Cortex of kidney (tissue), 1 donor: ENCODE measurements at places on chromosomes 13 and 19.

DNA sequence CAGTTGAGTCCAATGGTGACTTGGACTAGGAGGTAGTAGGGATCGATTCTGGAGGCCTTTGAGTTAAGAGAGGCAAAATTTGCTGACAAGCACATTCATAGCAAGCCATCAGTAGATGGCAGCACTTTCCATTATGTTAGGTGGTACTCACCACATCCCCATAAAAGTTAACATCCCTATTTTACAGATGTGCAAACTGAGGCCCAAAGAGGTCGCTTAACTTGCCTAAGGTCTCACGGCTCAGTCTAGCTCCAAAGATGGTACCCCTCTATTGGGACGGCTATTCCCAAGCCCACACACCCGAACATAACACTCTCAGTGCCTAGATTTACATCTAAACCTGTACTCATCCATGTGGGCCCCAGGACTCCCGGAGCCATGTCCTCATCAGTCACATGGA, 21.5 kb upstream of the FOSB start:
- DNase-seq = no peak

DNA sequence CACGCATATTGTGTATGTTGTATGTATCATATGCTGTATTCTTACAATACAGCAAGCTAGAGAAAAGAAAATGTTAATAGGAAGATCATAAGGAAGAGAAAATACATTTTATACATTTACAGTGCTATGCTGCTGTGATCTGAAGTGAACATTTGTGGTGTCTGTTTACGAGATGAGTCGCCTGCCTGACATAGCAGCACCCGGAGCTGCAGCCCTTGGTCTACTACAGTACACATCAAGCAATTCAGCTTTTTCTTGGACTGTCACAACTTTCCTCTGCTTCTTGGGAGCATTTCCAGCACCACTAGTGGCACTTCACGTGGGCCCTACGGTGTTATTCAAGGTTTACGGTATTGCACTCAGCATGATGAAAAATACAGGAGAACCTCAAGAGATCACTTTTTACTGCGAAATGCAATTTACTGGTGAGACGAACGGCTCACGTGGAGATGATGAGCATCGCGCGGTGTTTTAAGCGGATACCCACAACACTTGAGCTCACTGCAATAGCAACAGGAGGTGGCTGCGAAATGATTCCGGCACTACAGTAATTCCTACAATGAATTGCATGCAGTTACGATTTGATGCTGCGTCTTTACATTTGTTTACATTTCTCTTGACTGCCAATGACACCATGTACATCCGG, 308.4 kb downstream of the FGF9 start:
- DNase-seq = no peak

DNA sequence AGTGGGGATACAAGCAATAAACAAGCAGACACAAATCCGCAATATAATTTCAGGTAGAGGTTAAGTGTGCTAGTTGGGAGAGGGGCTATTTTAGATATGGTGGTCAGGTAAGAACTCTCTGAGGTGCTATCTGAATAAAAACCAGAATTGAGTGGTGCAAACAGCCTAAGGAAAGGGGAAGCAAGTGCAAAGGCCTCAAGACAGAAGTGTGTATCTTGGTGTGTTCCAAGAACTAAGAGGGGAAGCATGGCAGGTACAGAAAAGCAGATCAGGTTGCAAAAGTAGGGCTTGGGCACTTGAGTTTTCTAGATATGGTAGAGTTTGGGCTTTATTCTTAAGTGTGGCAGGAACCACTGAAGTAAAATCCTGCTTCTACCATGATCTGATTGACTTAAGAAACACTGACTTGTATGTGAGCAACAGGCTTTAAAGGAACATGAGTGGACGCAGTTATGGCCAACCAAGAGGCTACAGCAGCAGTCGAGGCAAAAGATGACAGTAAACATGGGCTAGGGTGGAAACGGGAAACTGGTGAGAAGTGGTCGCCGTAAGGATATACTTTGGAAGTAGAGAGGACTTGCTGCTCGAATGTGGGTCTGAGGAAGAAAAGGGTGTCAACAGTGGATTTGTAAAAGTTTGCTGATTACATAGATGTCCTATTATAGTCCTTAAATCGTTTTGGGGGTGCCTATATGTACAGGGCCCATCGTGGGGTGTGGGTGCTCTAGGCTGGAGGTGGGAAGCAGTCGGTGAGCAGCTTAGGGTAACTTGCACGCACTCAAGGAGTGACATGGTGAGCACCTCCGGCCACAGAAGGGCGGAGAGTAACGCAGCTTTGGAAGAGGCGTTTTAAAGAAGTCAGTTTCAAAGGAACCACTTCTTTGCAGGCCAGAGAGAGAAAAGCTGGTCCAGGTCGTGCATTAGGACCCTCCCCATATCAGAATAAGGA, 677 bp downstream of the TGDS start:
- no peak for DNase-seq

- no peak for DNase-seq
These were observed 1.7 kb downstream of the TUBA3C start for GRCh38 chr13:19179916-19180315.

GRCh38 chr13:98461486-98462240, 115.2 kb downstream of the STK24 start:
- DNase-seq = no peak

DNA sequence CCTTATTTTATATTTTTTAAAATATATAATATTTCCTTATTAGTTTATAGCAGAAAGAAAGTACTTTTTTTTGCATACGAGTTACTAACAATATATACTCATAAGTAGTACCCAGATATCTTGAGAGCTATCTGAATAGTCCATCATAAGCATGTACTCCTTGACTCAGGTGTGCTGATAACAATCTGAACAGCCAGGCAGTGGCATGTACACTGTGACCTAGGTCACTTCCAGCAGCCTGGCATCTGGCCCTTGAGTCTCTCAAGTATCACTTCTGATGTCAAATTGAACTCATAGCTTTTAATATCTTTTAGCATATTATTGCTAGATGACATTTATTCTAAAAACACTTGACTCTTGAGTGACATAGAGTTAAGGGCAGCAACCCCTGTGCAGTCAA, 1576.7 kb downstream of the SLITRK1 start:
- no peak for DNase-seq

- DNase-seq = no peak
These were observed 23.8 kb downstream of the TMED1 start for GRCh38 chr19:10812196-10812595.

DNA sequence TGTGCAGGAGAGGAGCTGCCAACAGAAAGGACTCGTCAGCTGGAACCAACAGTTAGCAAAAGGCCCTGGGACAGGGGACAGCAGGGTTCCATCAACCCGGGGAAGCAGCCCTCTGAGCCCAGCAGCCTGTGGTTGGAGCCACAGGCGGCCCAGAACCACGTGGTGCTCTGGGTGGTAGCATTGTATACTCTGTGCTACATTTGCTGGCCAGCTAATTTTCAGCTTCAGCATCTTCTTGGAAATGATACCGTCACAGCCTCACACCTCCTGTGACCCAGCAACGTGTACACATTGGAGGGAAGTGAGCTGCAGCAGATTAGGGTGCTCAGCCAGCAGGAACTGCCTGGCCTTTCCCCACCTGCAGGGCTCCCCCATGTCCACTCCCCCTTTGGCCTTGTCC, 13.1 kb upstream of the MTIF3 start:
- no peak for DNase-seq

- no peak for DNase-seq
These were observed 53.0 kb downstream of the NUFIP1 start for GRCh38 chr13:44936246-44936645.

DNA sequence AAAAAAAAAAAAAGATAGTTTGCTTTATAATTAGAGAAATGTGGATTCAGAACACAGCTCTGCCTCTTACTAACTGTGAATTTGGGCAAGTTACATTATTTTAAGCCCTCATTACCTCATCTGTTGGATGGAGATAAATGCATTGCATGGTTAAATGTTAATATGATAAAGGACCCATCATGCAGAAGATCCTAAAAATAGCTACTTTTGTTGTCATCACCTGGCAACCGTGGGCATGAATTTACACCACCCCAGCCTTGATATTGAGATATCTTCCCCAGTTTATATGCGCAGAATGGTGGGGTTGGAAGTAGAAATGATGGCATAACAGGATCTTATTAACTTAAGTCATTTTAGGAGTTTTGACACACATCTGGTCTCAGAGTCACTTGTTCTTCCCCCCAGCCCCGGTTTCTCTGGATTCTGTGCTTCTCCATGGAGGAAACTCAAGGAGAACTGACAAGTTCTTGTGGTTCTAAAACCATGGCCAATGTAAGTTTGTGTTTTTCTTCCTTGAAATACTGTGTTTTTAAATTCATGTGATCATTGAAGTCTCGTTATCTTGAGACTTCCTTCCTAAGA, 8.9 kb downstream of the ZNF546 start:
- DNase-seq = no peak

GRCh38 chr13:29543230-29544215, 52.0 kb downstream of the SLC7A1 start:
- no peak for DNase-seq

- no peak for DNase-seq
These were observed 56.9 kb upstream of the LRCH1 start for GRCh38 chr13:46496086-46496485.

DNA sequence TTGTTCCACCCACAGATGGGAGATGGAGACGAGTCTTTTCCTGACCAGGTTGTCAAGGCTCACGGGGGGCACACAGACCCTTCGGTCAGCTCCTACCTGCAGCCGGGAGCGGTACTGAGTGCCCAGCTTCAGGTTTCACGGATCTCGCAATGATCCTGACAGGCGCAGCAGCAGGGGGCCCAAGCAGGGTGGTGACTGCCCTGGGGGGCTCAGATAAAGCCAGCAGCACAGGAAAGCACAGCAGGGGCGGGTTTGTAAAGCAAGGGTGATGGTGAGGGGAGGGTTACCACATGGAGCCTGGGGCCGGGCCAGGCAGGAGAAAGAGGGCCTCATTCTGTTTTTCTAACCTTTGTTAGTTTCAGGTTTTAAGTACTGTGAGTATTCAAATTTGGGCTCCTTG, 41.7 kb upstream of the ATP11A start:
- DNase-seq = no peak

DNA sequence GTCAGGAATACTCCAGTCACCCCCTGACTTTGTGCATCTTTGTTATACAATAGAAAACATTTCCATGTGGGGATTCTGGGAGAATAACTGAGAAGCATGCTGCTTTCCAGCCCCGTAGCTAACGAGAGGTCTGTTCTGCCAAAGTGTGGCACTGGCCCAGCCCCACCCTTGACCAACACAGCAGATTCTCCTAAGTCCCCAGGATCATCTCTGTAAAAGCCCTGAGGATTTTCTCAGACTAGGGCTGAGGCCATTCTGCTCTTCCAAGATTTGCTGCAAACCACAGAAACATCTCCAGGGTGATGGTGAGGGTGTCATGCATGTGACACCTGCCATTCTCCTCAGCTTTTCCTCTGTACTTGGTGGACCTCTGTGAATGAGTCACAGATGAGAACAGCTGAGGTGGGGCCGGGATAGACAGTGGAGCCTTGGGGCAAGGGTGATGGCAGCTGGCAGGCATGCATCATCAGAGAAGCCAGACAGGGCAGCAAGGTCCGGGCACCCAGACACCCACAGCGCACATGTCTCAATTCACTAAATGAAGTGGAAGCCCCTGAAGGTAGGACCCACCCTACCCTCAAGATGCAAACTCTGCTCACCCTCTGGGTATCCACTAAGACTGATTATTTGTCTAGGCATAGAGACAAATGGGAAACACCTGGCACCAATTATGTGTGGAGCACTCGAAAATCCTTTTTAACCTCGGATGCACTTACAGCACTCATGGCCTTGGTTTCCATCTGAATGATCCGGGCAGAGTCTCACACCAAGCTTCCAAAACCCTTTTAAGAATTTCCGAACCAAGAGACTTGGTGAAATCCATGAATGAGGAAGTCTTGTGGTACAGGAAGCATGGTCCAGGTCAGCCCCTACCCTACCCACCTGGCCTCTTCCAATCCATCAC, 20.1 kb upstream of the DOCK9 start:
- DNase-seq = no peak

DNA sequence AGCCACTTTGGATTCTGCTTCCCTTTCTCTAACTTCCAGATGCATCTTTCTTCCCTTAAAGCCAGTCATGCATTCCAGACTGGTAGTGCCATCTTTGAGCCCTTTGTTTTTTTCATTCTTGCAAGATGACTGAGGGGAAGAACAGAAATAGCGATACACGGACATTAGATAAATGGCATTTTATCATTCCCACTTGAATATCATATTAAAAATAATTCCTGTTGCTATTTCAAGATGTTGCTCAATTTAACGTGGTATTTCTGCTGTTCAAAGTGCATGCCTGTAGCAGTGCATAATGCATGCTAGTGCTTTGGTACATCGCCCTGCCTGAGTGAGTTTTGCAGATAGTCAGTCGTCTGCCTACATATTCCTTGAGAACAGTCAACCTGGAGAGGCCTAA, 140.6 kb upstream of the FRY start:
- DNase-seq = no peak

DNA sequence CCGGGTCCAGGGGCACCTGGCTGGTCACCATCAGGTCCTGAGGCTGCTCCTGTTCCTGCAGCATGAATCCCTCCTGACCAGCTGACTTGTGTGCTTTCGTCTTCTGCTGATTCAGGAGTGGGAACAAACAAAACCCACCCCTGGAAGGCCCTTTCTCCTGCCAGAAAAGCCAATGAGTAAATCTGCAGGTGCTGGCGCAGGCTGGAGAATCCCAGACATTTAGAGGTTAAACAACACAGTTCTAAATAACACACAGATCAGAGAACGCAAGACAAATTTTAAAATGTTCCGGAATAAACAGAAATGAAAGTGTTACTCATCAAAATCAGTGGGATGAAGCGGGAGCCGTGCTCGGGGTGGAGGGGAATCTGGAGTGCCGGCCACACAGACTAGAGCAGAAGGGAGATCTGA, 60.6 kb upstream of the C13orf46 start:
- DNase-seq = no peak

- no peak for DNase-seq
These were observed 1187.0 kb upstream of the SLC10A2 start for GRCh38 chr13:104253063-104253680.

DNA sequence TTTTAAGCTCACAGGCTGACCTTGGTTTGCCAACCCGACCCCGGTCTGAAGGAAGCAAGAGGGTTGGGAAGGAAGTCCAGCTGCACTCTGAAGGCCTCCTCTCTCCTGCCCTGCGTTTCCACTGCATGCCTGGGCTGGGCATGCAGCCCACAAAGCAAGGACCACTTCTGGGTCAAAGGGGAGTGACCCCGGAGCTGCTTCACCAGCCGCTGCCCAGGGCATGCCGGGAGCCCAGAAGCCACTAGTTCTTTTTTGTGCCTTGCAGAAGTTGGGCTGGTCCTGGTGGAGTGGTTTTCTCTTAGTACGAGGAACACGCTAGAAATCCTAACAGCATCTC, 166.7 kb downstream of the FLT1 start:
- DNase-seq = no peak

- no peak for DNase-seq
These were observed 37.2 kb downstream of the STK24 start for GRCh38 chr13:98539666-98540065.

DNA sequence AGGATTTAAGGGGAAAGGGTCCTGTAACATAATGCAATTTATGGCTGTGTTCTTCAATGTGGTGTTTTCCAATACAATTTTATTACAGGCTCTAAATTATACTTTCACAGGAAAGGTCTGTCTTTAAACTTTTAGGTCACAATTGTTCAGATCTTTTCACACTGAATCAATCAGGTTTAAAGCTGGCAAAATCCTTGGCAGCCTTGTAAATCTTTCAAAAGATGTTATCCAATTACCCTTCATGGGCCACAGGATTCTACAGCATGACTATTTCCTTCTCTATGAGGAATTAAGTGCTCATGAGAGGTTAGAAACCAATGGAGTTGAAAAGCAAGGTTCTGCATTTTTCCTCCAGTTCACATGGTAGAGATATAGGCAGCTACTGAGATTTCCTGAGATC, 211.5 kb upstream of the MIR17HG start:
- no peak for DNase-seq

- no peak for DNase-seq
These were observed 10.2 kb downstream of the PPP1R37 start for GRCh38 chr19:45103156-45103507.
